ENCODE measurements at places on chromosomes 6 and 20. TPM values are rescaled to one million over a fixed set of nuclear protein-coding genes. Genes with fewer than 3 reads are reported as not detected.

The SNAI1 gene
- 11.3 TPM for total RNA-seq

The SUN5 gene
- not detected for total RNA-seq

The CCN2 gene
- 614 TPM for total RNA-seq

The TCF21 gene
- not detected for total RNA-seq

The HRH3 gene
- total RNA-seq, result not detected

The BTN1A1 gene
- total RNA-seq, result not detected

The SLC22A1 gene
- not detected for total RNA-seq

The PGC gene
- total RNA-seq, result not detected

The TRERF1 gene
- 0.15 TPM for total RNA-seq

The OPN5 gene
- total RNA-seq, result not detected

The TAAR1 gene
- not detected for total RNA-seq

The STMND1 gene
- not detected for total RNA-seq

The RCAN2 gene
- 0.80 TPM for total RNA-seq

The TCP11 gene
- not detected for total RNA-seq

The ZNF76 gene
- 13.2 TPM for total RNA-seq

The SEMG1 gene
- not detected for total RNA-seq

The ACTL10 gene
- total RNA-seq, result 1.6 TPM

The RAET1L gene
- total RNA-seq, result not detected

The ZC3H12D gene
- not detected for total RNA-seq
